ENCODE measurements at places on chromosomes 3 and 15.

DNA sequence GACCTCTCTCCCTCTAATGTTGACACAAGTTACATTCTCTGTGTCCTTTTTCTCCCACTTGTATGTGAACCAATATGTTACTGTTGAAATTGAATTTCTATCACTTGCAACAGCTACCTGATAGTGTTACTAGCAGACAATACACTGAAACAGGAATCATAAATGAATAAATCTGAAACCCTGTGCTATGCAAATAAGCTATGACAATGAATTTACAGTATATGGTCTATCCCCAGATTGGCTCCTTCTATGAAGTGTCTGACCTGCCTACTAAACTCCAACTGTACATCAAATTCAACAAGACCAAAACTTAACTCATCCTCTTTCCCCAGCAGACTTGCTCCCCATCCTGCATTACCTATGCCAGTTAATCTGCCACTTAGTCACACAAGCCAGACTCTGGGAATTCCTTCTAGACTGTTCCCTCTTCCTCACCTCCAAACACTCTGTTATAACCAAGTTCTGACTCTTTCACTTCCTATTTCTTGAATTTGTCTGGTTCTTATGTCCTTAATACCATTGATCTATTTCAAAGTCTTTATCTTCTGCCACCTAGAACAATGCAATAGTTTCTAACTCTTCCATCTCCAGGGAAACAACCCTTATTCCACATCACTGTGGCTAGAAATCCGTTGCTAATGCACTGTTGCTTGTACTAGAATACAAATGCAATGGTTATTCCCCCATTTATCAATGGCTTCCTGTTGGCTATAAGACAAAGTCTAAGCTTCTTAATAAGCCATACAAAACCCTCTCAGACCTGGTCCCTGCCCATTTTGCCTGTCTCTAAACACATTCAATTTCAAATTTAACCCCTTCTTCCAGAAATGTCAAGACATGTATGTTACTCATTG, 13.4 kb upstream of the ZNF639 start:
- DNase-seq: peak; percentile 28

- DNase-seq: no peak
Measured at GRCh38 chr3:154023148-154023547, 98.0 kb upstream of the ARHGEF26 start.

- no peak for DNase-seq
Measured at GRCh38 chr3:190326930-190327329, 4.7 kb upstream of the CLDN1 start.

GRCh38 chr15:75725006-75725718, 12.5 kb upstream of the CSPG4 start:
- no peak for DNase-seq

GRCh38 chr3:54146506-54147239, 24.3 kb downstream of the CACNA2D3 start:
- peak; percentile 36 for DNase-seq

GRCh38 chr3:195184716-195185421, 86.1 kb downstream of the XXYLT1 start:
- no peak for DNase-seq

GRCh38 chr3:71554649-71555048, 28.9 kb downstream of the FOXP1 start:
- no peak for DNase-seq

DNA sequence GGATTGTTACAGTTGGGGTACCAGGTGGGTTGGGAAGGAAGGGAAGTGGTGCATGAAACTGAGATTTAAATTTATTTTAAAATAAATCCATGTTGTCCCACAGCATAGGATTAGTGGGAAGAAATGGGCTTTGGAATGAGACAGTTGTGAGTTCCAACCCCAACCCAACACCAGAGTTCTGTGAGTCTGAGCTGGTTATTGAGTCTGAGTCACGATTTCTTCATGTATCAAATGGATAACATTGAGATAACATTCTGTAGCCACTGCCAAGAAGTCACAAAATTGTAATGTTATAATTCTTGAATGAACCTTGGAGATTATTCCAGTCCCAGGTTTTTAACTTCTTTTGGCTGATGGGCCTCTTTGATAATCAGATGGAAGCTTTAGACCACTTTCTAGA, 13.7 kb downstream of the IFT122 start:
- no peak for DNase-seq

DNA sequence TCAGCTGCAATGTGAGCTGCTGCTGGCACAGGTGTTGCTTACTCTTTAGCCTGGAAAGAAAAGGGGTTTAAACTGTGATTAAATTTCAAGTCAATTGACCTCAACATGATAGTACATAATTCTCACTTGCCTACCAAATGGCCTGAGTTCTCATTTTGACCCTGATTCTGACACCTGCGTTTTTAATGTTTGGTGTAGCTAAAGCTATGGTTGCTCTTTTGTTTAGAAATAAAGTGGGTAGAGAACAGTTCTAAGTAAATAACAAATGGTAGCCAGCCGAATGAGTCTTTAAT, 100.8 kb upstream of the SOX2 start:
- no peak for DNase-seq

All from GM10248 (cell line).